CD4-positive, alpha-beta T cell treated with Interleukin-21 for 1 hour (primary cell): ENCODE measurements at places on chromosomes 13 and 19.

- no peak for DNase-seq
Measured at GRCh38 chr19:2417881-2418406, 9.4 kb downstream of the TIMM13 start.

GRCh38 chr13:72384186-72384823, 343.1 kb downstream of the MZT1 start:
- no peak for DNase-seq

- DNase-seq = no peak
Measured at GRCh38 chr19:55442372-55442961, 633 bp downstream of the SHISA7 start.

- DNase-seq = no peak
Measured at GRCh38 chr13:79874396-79875360, 393.7 kb downstream of the NDFIP2 start.

GRCh38 chr13:110444226-110444653, 117.3 kb downstream of the RAB20 start:
- no peak for DNase-seq
